ENCODE measurements at places on chromosomes 11 and 22.

DNA sequence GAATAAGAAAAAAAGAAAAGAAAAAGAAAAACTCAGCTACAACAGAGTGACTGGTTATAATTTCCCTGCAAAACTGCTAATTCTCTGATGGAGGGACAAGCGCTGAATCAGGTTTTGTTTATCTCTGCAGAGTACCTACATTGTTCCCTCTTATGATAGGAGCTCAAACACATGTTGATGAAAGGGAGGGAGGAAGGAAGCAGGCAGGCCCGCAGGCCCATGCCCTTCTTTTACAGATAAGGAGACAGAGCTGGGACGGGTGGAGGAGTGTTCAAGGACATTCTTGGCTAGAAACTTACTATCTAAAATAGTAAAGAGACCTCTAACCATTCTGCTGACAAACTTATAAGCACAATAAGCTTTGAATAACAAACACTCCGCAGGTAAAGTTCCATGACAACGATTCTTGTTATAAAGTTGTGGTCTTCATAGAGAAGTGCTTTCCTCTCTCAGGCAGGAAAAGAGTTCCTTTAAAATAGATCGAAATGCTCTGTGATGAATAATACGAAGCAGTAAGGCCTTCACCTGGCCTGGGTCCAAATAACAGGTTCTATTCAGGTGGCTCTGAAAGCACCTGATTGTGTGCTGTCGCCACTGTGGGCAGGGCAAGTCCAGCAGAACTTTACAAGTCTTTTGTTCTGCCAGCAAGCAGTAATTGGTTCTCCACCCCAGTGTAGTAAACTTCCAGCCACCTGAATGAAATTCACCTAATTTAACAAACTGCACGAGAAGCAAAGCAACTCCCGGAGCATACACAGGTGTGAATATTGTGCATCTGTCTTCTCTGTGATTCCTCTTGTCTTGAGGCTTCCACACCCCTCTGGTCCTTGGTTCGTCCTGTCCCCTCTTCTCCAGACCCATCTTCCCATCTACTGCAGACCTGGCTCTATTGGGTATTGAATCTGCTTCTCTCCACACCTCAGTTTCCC is 15.3 kb upstream of the MICAL2 start:
- no peak for DNase-seq

DNA sequence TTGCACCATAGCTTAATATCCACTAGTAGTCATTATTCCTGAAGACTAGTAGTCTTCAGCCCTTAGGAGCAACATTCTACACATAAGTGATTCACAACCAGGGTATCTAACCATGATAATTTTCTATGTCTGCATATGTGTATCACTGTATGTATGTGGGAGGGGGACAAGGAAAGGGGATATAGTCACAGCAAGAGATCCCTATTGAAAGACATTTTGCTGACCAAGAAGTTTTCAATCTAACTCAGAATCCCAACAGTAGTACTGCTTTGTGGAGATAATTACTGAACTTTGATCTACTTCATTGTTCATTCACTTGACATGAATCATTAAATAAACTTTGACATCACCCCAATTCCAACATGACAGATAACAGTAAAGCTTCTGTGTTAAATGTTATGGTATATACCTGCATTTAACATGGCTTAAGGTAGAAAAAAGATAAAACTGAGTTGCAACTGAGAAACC is 10.3 kb downstream of the PIK3C2A start:
- DNase-seq, result no peak

- DNase-seq, result no peak
Measured at GRCh38 chr11:128784059-128784804, 82.9 kb downstream of the KCNJ1 start.

- DNase-seq, result no peak
Measured at GRCh38 chr11:59144096-59144495, 1.4 kb downstream of the FAM111A start.

- no peak for DNase-seq
Measured at GRCh38 chr11:70410276-70411205, 12.2 kb downstream of the CTTN start.

- DNase-seq, result no peak
Measured at GRCh38 chr11:89381094-89381493, 110.1 kb downstream of the NOX4 start.

GRCh38 chr11:121467471-121467870 is 14.7 kb upstream of the SORL1-AS1 start:
- no peak for DNase-seq

DNA sequence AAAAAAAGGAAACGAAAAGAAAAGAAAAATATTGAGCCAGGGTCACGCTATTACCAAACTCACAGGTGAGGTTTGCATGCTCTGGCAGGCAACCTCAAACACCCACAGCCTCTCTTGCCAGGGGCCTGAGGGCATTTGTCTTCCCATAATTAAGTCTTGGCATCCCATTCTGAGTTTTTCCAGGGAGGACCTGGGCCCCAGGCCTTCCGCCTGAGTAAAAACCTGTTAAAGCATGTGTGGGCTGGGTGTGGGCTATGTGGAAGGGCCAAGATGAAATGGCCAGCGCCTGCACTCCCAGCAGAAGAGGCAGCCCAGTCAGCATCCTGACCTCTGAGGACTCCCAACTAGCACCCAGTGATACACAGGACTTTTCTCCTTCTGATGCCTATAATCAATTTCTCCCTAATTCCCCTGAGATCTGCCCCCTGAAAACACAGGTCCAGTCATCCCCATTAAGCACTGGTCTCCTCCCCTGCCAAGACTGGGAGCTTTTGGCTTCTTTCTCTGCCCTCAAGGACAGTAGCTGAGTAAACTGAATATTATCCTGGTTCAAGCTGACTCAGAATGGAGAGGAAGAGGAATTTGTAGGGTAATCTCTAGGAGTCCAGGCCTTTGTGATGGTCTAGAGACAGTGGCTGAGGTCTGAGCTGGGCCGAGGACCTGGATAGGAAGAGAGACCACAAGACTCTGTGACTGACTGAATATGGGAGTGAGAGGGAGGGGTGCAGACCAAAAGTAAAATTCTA is 35.6 kb upstream of the ACER3 start:
- no peak for DNase-seq

GRCh38 chr22:32509045-32509444 is 34.4 kb downstream of the FBXO7 start:
- no peak for DNase-seq

DNA sequence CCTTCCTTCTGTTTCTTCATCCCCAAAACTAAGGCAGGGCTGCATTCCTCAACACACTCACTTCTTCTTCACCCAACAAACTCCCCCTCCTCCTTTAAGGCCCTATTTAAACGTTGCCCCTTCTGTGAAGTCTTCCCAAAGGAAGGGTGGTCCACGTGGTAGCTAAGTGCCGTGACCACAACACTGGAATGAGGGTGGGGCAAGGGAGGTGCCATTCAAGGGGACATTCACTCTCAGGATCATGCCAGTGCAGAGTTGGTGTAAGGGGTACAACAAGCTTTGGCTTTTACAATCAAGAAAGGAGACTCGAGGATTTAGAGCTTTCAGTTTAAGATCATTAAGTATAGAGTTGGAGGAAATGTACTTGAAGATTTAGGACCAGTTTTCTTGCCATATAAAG is 8.0 kb upstream of the MS4A10 start:
- DNase-seq, result no peak

- DNase-seq, result no peak
Measured at GRCh38 chr11:67996622-67997474, 7.0 kb downstream of the UNC93B1 start.

DNA sequence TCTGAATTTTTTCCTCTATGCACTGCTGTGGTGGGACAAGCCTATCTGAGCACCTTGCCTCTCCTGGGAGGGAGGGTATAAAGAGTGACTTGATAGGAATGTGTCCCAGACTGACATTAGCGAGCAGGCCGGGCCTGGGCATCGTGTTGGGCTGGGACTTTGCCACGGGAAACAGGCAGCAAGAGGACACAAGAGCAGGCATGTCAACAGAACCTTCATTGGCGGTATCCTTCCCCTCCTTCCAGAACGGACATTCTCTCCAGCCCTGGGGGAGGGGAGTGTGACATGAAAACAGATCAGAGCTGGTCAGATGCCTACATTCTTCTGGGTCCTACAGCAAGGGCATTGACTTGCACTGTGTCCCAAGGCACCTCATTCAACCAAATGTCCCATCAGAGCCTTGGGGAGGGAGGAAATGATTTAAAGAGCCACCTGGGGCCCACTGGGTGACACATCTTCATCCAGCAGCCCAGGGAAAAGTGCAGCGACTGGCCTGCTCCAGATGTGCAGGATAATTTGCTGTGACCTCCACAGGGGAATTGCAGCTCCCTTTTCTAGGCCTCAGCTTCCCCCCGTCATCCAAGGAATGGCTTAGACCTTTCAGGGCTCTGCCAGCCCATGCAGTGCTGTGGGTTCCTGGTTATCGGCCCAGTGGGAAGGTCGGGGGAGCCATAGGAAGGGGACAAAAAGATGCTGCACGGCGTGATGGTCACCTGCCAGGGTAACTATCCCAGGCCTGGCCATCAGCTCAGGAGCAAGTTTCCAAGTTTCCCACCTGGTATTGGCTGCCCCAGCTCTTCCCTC is 21.8 kb upstream of the UVRAG start:
- no peak for DNase-seq

All from activated gamma-delta T cell treated with anti-CD3 and anti-CD28 coated beads, Interleukin-2, amount 50 U/mL, for 16 hours (primary cell).